ENCODE measurements at places on chromosomes 4 and X.

DNA sequence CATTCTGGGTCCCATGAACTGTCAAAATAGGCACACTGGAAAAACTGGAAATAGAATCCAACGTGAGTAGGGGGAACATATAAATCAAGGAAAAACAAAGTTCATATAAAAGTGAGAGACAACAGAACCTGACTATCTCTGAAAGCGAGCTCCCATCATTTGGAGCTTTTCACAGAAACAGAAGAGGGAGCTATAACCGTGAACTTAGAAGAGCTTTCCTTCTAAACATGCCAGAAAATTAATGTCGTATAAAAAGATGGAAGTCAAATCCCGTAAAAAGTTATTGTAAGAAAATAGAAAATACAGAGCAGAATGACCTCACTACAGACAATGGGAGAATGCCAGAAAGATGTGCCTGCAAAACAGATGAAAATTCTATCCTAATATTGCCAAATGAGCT is 23.9 kb upstream of the HSD17B10 start:
- no peak for DNase-seq

DNA sequence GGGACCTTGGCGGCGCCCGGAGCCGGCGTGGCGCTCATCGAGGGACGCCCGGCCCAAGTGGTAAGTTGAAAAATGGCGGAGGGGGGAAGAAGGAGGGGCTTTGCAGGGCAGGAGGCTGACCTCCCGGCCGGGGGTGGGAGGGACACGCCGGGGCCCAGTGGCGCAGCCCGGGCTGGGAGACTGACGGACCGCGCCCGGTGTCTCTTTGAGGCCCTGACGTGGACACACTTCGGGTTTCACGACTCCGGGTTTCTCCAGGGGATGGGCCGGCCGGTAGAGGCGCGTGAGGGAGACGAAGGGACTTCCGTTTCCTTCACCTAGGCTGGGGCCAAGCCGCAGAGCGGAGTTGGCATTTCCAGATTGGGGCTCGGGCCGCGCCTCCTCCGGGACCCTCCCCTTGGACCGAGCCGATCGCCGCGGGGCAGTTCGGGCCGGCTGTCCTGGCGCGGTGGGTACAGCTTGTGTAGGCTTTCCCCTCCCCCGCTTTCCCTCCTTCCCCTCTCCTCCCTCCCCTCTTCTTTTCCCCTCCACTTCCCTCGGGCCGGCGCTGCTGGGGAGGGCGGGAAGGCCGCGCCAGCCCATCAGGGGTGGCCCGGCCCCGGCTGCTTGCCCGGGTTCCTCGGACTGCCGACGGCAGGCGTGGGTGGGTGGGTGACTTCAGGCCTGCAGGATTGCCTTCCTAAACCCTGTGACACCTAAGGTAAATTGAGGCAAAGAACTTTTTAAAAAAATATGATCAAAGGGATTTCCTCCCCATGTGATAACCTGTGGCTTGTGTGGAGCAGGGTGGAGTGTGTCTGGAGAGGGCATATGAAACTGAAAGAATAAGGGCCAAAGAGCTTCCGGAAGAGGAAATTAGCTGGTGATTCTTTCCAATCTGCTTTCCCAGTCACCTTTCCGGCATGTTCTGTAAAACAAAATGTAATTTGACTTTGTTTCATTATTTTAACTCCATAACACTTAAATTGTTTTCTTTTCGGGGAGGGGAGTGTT is at the start of gene XIAP:
XIAP (plus strand) TSS at position 208 of the 993 bp plus-strand sequence. CDS start 25,610 bp downstream, outside the sequence.
- DNase-seq, result peak; percentile 19

DNA sequence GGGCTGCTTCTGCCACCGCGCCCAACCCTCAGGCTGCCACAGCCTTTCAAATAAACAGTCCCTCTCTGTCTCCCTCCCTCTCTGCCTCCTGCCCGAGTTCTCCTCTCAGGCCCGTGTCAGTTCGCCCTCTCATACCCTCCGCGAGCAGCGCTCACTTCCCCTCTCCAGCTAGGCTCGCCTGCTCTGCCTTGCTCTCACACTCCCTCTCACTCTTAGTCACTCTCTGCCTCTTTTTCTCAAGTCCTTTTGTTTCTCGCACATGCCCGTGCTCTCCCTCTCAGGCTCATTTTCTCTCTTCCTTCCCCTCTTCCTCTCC is 3.2 kb downstream of the EFNB1 start:
- DNase-seq, result no peak

DNA sequence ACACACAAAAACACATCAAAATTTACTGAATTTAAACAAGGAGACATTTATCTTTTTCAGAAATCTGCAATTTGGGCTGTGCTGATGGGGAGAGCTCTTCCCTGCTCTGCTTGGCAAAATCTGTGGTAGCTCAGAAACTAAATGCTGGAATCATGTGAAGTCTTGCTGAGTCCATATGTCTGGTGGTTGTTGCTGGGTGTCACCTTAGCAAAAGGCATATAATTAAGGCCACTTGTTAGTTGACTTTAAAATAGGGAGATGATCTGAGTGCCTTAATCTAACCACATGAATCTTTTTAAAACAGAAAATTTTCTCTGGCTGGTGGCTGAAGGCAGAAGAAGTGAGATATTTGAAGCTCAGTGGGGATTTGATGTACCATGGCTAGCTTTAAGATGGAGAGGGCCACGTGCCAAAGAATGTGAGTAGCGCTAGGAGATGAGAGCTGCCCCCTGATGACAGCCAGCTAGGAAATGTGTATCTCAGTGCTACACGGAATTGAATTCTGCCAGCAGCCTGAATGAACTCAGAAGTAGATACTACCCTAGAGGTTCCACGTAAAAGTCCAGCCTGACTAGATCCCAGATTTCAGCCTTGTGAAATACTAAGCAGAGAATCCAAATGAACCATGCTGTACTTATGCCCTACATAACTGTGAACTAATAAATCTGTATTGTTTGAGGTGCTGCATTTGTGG is 7.6 kb upstream of the GUF1 start:
- DNase-seq, result no peak

- no peak for DNase-seq
Measured at GRCh38 chrX:94676285-94676684, 1002.3 kb downstream of the FAM133A start.

GRCh38 chr4:8352368-8353157 is 83.0 kb downstream of the HTRA3 start:
- no peak for DNase-seq

GRCh38 chrX:154840856-154841255 is 6.4 kb upstream of the SMIM9 start:
- DNase-seq, result no peak

GRCh38 chr4:82562564-82562854 is 721 bp upstream of the TMEM150C start:
- DNase-seq, result no peak

DNA sequence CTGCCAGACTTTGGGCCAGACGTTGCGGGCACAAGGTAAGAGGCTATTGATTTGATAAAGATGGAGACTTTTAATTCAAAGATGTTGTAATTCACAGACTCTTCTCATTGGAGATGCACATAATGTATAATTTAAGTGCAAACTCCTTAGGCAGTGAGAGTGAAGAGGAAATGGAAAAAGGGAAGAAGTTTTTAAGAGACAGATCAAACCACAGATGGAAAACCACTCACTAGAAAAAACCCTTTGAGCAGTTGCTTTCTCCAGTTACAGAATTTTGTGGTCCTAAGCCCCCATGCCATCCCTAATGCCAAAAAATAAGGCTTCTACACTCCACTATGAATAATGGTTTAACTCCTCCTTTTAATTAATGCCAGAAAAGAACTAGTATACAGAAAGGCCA is 977.1 kb upstream of the PRKX start:
- DNase-seq, result no peak

DNA sequence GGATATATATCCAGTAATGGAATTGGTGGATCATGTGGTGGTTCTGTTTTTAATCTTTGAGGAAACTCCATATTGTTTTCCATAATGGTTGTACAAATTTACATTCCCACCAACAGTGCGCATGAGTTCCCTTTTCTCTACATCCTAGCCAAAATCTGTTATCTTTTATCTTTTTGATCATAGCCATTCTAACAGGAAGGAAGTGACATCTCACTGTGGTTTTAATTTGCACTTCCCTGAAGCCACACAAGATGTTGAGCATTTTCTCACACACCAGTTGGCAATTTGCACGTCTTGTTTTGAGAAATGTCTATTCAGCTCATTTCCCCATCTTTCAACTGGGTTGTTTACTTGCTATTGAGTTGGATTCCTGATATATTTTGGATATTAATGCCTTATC is 194.9 kb downstream of the CBLL2 start:
- no peak for DNase-seq

DNA sequence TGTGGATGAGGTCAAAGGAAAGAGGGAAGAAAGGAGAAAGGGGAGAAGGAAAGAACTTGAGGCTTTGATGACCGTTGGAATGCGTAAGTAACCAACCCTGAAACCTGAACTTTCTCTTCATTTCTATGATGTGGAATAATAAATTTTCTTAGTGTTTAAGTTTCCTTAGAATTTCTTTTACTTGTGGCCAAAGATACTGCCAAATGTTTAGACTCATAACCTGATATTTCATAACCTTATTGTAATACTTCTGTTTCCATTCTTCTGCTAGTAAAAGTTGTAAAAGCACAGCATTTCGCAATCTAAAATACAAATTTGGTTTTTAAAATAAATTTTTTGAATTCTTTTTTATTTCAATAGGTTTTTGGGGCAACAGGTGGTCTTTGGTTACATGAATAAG is 258.5 kb upstream of the GIMD1 start:
- no peak for DNase-seq

DNA sequence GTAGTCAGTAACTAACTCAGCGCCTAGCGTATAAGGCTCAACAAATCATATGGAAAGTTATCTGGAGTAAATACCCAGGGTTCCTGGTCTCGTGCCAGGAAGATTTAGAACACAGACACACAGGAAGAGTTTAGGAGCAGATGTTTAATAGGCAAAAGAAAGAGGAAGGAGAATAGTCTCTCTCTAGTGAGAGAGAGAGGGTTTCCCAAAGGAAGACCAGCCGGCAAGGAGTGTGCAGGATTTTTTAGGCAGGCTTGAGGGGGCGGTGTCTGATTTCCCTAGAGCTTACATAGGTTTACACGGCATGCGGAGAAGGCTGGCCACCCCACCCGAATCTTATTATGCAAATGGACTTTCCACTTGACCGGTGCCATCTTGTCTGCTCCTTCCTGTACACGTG is 284.0 kb upstream of the FRG1 start:
- DNase-seq, result no peak

DNA sequence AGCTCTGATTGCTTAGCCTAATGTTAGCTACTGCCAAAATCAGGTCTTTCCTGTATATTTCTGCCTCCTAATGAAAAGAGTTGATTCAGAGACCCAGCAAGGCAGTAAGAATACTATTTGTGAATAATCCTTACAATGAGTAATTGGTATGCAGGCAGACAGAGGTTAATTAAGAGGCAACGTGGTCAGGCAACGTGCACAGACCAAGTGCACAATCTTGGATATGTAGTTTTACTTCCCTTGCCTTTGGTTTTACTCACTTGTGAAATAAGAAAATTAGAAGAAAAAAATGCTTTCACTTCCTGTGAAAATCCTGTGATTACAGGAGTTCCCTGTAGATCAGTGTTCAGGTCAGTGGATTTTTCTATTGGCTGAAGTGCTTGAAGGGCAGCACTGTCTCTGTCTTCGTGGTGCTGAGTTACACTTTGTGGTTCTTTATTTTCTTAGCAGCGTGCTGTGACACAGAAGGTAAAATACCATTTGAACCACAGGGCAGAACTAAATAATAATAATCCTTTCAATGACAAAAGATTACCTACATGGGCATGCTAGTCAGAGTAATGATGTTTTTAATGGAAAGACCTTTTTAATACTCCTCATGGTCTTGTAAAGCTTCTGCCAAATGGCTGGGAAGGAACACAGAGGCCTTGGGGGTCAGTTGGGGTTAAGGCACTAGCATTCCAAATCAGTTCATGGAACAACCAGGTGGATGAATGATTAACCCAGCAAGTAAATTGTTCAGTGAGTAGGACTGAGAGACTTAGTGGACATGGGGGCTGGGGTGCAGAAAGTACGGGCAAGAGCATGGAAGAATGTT is 430.9 kb downstream of the MAPK10 start:
- no peak for DNase-seq

- DNase-seq, result no peak
Measured at GRCh38 chrX:74259885-74260491, 44.0 kb upstream of the ZCCHC13 start.

DNA sequence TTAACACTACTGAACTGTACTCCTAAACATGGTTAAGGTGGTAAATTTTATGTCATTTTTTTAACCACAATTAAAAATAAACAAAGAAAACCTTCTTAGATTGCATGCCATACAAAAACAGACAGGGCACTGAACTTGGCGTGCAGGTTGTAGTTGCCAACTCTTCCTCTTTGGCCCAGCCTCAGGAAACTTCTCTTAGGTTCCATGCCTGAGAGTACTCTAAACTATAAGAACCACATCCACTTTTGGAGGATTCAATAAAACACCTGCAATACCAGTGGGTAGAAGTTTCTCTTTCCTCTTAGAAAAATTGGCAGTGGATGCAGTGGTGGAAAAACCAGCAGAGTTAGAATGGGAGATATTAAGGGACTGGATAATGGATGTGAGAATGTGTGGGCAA is 103.4 kb downstream of the LUZP4 start:
- DNase-seq, result no peak

DNA sequence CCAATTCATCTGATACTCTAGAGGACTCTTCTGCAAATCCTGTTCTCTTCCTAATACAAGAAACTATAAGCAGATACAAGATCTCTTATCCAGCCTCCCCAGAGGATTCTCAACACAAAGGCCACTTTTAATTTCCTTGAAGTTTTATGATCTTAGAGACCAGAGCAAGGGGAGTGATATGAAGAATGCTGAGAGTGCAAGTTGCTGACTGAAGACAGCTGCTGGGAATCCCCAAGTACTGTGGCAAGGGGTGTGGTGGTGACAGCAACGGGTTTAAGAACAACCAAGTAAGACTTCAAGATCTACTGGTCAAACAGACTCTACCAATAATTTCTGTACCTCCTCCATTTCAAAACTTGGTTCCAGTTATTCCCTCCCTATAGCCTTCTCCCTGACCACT is 7.0 kb downstream of the AMMECR1 start:
- DNase-seq, result no peak

GRCh38 chr4:99807666-99808065 is 9.0 kb upstream of the DAPP1 start:
- DNase-seq, result no peak

DNA sequence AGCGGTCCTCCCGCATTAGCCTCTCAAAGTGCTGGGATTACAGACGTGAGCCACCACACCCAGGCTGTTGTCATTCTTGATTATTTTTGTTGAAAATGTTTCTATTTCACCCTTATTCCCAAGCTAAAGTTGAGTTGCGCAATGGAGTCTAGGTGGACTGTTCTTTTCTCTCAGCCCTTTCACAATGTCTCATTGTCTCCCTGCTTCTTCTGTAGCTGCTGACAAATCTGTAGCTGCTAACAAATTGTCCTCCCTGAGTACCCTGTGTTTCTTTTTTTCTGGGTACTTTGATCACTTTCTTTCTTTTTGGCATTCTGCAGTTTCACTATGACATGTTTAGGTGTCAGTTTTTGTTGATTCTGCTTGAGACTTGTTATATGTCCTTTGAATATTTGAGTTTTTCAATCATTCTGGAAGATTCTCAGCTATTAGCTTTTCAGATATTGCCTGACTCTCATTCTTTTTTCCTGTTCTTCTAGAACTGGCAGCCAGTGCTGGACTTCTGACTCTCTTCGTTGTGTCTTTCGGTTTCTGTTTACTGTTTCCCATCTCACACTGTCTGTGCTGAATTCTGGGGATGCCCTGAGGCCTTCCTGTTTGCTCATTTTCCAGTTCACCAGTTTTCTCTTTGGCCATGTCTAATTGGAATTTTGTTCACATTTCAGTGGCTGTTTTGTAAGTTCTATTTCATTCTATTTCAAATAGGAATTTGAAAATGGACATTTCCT is 6.6 kb downstream of the ABCD1 start:
- no peak for DNase-seq

- no peak for DNase-seq
Measured at GRCh38 chr4:7929118-7929951, 10.3 kb downstream of the AFAP1 start.
